Stimulated activated CD8-positive, alpha-beta memory T cell treated with anti-CD3 and anti-CD28 coated beads, Interleukin-4, amount 100 ng/mL, for 1 hour (primary cell): ENCODE measurements at places on chromosomes 7 and 10.

DNA sequence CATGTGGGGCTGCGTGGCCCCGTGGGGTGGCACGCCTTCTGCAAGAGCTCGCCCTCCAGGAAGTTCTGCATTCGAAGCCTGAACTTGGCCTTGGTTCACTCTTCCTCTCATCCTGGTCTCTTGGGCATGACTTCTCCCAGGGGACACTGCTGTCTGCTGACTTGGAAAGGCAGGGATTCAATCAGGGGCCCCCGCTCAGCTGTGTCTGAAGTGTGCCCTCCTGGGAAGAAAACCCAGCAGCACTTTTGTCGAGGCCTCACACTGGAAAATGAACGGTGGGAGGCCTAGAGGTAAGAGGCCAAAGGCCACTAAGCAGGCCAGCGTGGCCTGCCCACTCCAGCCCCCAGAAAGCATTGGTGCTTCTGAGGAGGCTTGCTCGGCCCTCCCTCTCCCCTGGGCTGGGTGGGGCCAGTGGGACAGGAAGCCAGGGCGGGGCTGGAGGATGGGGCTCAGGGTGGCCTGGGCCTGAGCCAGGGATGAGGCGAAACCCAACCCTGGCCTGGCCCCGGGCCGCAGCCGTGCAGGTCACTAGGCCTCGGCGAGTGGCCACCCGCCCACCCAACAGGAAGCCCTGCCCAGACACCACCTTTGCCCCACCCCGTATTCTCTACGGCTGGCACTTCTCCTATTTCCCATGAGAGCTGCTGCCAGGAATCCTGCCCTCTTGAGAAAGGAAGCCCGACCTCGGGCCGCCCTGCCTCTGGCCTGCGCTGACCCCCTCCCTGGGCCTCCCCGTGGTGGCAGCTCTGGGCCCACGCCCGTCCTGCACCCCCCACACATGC, 81.1 kb downstream of the ZMIZ1 start:
- no peak for DNase-seq

- no peak for DNase-seq
Observed at GRCh38 chr7:125256446-125256845, 326.8 kb upstream of the POT1 start.

DNA sequence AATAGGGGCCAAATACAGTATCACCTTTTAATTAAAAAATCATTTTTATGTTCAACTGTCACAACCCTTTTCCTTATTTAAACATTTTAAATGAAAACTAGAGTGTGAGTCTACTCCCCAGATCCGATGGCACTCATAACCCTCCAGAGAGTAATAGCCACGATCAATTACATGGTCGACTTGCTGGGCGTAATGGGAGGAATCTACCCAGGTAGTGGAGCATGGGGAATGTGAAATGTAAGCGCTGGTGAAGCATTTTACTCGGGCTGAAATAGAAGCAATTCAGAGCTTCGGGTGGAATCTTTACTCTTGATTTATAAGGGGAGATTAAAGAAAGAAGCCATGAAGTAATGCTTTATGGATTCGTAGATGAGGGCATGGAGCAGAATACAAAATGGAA, 321.9 kb downstream of the ACTR3B start:
- no peak for DNase-seq

- DNase-seq, result no peak
Observed at GRCh38 chr7:76423666-76424412, 911 bp upstream of the ZP3 start.

GRCh38 chr7:64880322-64881297, 22.5 kb upstream of the ZNF273 start:
- no peak for DNase-seq

DNA sequence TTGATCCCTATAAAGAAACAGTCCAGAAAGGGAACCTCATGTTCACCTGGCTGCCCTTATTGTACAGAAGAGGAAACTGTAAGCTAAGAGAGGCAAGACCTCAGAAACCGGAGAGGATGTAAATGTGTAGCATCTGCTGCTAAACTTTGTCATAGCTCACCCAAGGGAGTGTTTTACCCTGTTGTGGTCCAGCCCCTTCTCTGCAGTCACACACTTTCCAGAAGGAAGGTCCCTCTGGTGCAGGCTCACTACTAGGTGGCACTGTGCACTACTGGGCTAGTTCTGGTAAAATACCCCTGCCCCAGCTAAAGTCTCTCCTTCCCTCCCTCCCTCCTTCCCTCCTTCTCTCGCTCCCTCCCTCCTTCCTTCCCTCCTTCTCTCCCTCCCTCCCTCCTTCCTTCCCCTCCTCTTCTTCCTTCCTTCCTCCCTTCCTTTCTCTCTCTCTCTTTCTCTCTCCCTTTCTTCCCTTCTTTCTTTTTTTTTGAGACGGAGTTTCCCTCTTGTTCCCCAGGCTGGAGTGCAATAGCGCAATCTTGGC, 42.5 kb upstream of the LCOR start:
- DNase-seq, result no peak

DNA sequence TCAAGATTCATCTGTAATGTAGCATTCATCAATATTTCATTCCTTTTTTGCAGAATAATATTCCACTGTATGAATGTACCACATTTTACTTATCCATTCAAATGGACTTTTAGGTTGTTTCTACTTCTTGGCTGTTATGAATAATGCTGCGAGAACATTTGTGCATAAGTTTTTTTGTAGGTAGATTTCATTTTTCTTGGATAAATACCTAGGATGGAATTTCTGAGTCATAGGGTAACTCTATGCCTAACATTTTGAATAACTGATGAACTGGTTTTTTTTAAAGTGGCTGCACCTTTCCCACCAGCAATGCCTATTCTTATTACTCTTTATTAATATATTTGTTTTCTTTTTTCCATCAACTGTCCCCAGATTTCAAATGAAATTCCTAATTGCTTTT, 9.1 kb upstream of the XPNPEP1 start:
- DNase-seq, result no peak

- DNase-seq, result no peak
Observed at GRCh38 chr7:34751725-34752643, 94.0 kb downstream of the NPSR1 start.
